Uterine smooth muscle cell (primary cell): ENCODE measurements at places on chromosomes 7 and 10. TPM values are rescaled to one million over a fixed set of nuclear protein-coding genes. Genes with fewer than 3 reads are reported as not detected.

The VSIR gene
- 3.5 and 10.1 TPM in 2 replicates for total RNA-seq

The TACC2 gene
- total RNA-seq = 3.5 and 7.5 TPM in 2 replicates

The UCN3 gene
- not detected in 2 replicates for total RNA-seq

The EVX1 gene
- total RNA-seq = under 0.01 TPM in 1 of 2 replicates, not detected in the other

The SHTN1 gene
- total RNA-seq = 1.4 and 1.8 TPM in 2 replicates

The HECW1 gene
- total RNA-seq = 0.11 and 0.62 TPM in 2 replicates
